Activated CD8-positive, alpha-beta T cell treated with anti-CD3 and anti-CD28 coated beads for 36 hours (primary cell): ENCODE measurements at places on chromosomes 5 and 9. TPM values are rescaled to one million over a fixed set of nuclear protein-coding genes. Genes with fewer than 3 reads are reported as not detected.

- DNase-seq: no peak
Observed at GRCh38 chr5:62043289-62044280, 262.4 kb upstream of the KIF2A start.

DNA sequence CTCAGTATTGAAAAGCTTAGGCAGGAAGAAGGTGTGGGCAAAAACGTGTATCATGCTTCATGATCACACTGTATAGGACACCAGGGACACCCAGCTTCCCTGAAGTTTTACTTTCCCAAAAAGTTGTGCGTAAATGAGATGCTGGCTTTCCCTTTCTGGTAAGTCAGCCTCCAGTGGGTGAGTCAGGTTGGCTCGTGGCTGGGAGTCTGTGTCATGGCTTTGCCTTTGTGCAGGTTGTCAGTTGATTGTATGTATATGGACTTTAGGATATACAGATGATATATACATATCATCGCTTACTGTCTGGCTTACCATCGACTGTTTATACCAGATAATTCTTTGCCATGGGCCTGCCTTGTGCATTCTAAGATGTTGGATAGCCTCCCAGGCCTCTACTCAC lies 34.2 kb downstream of the ADRB2 start:
- DNase-seq: no peak

DNA sequence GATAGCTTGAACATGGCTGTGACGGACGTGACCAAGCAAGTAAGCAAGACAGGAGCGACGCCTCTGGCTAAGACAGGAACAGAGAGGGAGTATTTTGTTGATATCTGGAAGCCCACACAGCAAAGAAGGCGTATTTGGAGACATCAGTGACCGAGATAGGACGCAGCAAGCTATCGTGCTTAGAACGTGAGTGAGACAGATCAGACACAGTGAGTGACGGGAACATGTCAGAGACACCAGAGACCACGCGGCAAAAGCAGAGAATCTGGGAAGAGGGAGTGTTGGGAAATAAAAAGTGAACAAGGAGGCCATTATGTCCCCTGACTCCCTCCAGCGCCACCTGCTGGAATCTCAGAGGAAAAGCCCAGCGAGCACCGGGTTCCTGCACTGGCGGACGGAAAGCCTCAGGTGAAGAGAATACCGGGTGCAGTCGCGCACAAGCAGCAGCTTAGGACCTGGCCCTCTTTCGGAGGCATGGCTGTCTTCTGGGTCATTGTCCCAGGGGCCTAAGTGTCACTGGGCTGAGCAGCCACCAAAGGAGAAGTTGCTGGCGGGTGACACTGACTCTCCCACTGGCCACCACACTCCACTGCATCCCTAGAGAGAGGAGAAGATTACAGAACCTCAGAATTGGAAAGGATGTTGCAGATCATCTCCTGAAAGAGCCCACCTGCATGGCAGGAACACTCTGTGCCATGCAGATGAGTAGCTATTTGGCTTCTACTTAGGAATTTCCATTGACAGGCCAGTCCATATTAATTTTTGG lies 99.1 kb downstream of the FBXO38 start:
- peak; percentile 71 for DNase-seq

DNA sequence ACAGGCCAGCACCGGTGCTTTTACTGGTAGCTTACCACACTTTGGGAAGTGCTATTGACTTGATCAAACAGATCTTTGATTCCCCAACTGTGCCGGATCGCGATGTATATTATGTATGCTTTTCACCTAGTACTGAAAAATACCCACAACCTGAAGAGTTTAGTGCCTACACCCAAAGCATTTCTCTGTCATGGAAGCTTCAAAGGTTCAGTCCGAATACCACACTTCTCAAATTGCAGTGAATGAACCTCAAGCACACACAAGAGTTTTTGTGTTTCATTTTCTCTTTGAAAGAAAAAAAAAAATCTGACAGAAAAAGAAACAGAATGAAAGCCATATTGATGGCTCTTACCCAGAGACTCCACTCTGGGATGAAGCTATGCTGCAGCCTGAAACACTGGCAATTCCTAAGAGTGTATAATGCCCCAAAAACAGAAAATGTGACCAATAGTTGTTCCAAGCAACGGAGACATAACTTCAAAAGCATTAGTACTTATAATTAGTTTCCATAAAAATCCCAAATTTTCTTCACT lies 100.9 kb downstream of the EBF1 start:
- no peak for DNase-seq

DNA sequence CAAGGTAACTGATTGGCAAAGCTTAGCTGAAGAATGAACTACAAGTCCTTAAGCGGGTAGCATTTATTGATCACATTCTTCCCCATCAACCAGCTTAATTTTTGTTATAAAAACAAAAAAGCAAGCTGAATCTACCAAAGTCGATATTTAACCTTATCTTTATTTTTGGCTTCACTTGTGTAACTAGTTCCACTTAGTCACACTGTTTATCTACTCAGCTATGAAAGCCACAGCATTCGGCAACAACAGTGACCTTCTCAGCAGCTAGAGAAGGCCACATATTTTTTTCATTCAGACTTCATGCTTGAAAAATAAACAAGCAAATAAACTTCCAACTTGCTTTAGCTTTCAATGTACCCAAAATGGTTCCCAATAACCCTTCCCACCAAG lies 69.4 kb downstream of the KLHL3 start:
- DNase-seq: peak; percentile 15

DNA sequence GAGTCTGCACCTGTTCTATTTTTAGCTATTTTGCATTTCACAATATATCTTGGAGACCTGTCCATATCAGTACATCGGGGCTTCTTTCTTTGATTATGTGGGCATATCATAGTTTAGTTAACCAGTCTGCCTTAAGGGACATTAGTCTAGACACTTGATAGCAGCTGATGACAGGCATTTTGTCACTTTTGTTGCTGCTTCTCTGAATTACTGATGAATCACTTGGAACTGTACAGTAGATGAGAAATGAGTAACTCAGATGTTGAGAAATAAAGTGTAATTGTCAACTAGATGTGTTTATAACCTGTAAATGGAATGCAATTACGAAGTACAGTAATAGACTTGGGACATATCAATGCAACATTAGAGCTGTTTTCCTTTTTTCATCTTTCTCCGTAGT lies 7.1 kb downstream of the ZFP2 start:
- no peak for DNase-seq

- no peak for DNase-seq
Observed at GRCh38 chr9:131610231-131610761, 65.0 kb downstream of the PRRT1B start.

DNA sequence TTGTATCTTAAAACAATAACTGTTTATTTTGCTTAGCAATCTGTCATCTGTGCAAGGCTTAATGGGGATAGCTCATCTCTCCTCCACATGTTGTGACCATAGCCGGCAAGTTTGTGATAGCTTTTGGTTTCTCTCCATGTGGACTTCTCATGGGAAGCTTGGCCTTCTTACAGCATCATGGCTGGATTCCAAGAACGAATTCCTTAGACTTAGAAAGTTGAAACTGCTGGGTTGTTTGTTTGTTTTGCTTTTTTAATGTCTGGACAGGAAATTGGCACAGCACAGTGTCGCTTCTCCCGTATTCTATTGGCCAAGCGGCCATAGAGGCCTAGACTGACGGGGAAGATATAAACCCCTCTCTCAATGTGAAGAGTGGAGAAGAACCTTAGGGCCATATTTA lies 61.0 kb upstream of the PRDM9 start:
- no peak for DNase-seq

- DNase-seq: no peak
Observed at GRCh38 chr5:146574713-146575112, 58.7 kb upstream of the GPR151 start.

DNA sequence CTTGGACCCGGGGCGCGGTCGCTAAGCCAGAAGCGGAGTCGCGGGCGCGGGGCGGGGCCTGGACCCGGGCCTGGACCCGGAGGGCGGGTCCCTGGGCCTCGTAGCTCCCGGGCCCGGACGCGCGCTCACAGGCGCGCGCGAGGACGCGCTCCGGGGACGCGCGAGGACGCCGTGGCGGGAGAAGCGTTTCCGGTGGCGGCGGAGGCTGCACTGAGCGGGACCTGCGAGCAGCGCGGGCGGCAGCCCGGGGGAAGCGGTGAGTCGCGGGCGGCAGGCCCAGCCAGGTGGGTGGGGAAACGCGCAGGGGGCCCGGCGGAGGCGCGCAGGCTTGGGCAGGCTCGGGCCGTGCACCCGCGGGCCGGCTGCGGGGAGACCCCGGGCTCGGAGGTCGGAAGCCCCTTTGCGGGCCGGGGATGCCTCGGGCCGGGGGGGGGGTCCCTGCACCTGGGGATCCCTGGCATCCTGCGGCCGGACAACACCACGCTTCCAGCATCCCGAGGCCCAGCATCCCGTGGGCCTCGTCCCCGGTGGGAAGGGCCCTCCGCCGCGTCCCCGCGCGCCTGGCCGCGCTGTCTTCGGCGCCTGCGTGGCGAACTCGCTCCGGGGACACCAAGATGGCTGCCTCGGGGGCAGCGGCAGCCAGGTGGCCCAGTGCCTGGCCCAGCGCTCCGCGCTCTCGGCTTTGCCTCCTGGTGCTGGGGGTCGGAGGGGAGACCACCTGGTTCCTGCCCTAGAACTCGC lies at the start of gene SFXN1:
Gene SFXN1 (plus strand): TSS at position 177 of the 741 bp plus-strand sequence. CDS start 13,544 bp downstream, outside the sequence.
- peak; percentile 84 for DNase-seq

- DNase-seq: peak; percentile 76
Observed at GRCh38 chr9:126516936-126517832, 96.5 kb upstream of the LMX1B start.

- DNase-seq: no peak
Observed at GRCh38 chr9:2043243-2043642, 28.1 kb downstream of the SMARCA2 start.

DNA sequence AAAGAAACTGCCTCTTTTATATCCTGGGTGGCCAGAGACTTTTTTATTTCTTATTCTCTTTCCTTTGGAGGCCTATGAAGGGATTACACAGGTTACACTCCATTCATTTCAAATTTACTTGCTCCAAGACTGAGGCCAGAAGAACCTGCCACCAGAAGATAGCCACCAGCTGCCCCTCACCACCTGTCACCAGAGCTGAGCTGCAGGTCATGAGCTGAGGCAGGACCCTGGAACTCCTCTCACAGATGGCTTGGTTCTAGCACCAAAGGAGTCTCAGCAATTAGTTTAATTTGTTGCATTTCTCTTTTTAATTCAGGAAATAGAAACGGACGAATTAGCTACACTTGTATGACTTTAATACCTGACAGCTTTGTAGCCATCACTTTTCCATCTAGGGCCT lies 313.9 kb downstream of the SPOCK1 start:
- DNase-seq: no peak

DNA sequence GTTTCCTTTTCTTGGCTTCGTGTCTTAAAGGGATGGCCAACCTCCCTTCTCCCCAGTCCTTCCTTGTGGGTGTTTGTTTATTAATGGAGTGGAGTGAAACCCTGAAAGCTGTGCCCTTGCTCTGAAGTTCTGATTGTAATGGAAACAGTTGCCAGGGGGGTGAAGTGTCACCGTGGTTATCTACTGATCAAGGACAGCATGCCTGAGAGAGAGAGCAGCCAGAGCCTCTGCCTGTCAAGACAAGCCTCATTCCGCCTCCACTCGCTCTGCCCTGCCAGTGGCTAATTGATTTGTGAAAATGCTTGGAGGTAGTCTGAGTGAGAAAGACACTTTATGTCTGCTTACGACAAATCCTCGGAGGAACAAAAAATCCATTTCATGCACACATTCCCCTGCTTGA lies 143.7 kb upstream of the SLC30A5 start:
- DNase-seq: no peak

- DNase-seq: no peak
Observed at GRCh38 chr5:9126490-9126889, 419.4 kb downstream of the SEMA5A start.

GRCh38 chr5:102622262-102622661 lies 123.5 kb upstream of the SLCO6A1 start:
- no peak for DNase-seq

DNA sequence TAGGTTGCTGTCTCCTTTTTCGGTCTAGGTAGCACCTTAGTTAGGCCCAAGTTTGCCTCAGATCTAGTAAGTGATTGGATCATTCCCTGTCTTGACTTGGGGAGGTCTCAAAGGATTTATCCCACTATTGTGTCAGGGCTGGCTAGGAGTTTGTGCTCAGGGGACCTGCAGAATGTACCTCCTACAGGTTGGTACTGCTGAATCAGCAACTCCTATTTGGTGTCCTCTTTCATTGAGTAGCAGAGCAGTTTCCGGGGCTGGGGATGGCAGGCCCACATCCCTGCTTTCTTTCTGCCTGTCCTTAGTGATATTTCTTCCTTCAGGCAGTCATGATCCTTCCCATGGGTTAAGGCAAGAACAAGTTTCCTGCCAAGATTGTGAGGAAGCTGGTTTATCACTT lies 192.9 kb upstream of the CCNH start:
- no peak for DNase-seq

DNA sequence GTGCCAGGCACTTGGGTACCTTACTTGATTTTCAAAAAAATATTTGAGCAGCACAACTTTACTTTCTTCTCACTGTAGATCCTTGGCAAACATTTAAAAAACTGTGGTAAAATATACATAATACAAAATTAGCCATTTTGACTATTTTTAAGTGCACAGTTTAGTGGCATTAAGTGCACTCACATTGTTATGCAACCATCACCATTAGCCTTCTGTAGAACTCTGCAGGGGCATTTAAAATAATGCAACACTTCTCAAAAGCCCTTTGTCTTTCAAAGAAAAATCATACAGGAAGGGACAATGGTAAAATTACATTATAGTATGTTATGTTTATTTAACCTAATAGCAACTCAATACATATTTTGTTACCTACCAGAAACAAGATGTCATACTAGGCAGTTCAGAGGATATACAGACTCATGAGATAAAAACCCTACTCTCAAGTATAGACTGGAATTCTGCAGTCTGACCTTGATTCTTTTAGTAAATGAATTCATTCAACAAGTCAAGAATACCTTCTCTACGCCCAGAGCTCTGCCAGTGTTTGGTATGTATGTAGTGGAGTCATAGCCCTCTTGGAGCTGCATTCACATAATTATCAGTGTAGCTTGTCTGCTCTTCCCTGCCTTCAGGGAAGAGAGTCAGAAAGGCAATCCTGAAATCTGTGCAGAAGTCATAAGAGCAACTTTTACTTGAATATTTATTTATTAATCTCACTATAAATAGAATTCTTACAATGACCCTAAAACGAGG lies 74.0 kb upstream of the ARRDC3 start:
- DNase-seq: no peak

ZDHHC11 gene
- total RNA-seq: 6.0 TPM

SLC34A3 gene
- not detected for total RNA-seq

C9orf152 gene
- total RNA-seq: not detected

INSL4 gene
- total RNA-seq: not detected

CTNNAL1 gene
- 24.1 TPM for total RNA-seq

TTC23L gene
- 0.22 TPM for total RNA-seq
